ENCODE measurements at places on chromosomes 7 and 10.

- DNase-seq, result peak; percentile 65
Measured at GRCh38 chr10:86536294-86536861, 14.8 kb upstream of the WAPL start.

- no peak for DNase-seq
Measured at GRCh38 chr10:119341459-119342301, 134.3 kb downstream of the GRK5 start.

- DNase-seq, result peak; percentile 47
Measured at GRCh38 chr10:13440185-13441061, 88.4 kb downstream of the BEND7 start.

DNA sequence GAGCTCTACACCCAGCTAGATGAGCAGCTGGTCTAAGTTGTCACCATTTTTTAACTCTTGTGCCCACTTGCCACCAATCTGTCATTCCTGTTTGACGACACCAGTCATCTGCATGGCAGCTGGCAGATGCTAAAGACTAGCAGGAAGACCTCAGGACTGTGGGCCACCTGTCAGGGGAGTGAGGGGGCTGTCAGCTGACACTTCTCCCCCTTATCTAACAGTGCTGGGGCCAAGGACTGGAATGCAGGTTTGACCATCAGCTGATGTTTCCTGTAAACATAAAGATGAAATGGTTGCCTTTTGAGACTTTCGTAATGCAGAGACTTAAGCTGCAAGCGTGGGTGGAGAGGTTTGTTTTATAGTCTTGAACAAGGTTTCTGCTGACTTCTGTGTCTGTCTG is 93.5 kb downstream of the WNT2 start:
- no peak for DNase-seq

GRCh38 chr10:68752711-68753350 is 31.8 kb downstream of the CCAR1 start:
- DNase-seq, result no peak

DNA sequence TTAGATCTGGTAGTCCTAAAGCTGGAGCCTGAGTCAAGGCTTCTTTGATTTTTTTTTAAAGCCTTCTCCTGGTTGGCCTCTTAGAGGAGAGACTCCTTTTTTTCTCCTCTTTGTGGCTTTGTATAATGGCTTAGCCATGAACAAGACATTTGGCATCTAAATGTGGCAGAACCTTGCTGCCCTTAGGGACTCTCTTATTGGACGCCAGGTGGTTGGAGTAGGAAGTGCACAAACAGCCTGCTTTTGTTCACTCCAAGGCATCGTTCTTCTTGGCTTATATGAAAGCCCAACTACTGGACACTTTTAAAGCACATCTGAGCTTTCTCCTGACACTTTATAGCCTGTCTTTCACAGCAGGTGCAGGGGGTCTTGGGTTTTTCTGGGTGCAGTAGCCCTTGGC is 25.0 kb downstream of the ZPBP start:
- no peak for DNase-seq

- no peak for DNase-seq
Measured at GRCh38 chr10:51300617-51301304, 226.5 kb downstream of the PRKG1 start.

GRCh38 chr7:155959894-155960293 is 147.6 kb upstream of the SHH start:
- no peak for DNase-seq

- DNase-seq, result no peak
Measured at GRCh38 chr7:115410972-115411686, 489.2 kb downstream of the MDFIC start.

DNA sequence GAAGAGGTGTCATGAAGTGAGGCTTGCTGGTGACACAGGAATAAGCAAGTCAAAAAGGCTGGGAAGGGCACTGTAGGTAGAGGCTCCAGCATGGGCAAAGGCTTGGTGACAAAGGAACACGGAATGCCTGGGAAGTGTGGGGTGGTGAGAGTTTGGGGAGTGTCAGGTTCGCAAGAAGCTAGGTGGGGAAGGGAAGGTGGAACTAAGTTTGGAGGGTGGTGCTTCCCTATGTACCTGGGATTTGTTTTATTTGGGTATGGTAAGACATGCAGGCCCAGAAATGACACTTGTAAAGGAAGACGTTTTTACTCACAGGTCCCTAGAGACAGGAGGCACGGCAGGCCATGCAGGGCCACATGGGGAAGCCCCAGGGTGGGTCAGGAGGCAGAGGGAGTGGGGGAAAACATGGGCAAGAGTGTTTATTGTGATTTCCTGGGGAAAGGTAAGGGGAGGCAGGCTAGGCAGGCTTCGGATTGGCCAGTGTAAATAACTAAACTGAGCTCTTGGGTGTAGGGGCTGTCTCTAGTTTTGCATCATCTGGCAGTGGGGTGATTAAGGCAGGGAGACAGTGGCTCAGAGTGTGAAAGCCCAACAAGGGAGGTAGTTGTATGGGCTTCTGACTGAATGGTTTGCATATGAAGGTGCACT is 52.1 kb downstream of the SH2D4B start:
- DNase-seq, result no peak

DNA sequence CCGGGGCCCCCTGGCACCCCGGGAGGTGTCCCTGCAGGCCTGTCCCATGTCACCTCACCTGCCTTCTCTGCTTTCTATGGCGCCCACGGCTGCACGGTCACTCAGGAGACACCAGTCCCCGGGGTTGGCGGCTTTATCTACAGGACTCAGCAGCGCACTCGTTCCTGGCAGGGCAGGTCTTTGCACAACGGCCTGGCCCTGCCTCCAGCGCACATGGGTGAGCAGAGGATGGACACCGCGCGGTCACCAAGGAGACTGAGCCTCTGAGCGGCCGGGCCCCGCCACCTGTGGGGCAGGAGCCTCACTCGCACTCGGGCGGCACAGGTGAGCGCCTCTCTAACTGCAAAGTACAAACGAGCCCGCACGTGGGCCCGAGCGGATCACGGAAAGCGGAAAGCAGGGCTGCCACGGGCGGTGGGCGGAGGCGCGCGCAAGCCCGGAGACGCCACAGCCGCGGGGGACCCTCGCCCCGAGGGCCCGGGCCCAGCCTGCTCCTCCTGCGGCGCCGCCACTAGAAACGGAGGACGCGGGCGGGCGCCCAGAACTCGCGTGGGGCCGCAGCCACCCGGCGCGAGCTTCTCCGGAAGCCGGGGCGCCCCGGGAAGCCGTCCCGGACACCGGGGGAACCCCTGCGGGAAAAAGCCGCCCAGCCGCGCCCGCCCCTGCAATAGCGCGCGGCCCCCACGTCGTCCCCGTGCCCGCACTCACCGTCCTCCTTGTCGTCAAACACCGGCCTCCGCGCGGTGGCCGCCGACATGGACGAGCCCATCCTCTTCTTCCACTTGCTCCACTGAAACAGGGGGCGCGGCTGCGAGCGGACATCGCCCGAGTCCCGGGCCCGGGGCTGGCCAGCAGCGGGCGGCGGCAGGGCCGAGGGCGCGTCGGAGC is 642 bp downstream of the STK32C start:
- DNase-seq, result peak; percentile 25

GRCh38 chr7:98211221-98211675 is at the start of gene BHLHA15:
TSS of gene BHLHA15 (plus strand) at chr7:98211439. CDS start at chr7:98212310, 871 bp downstream.
- DNase-seq, result no peak

GRCh38 chr7:39541511-39541910 is 24.7 kb upstream of the YAE1 start:
- no peak for DNase-seq

GRCh38 chr7:45469103-45469502 is 105.1 kb upstream of the ADCY1 start:
- no peak for DNase-seq

- DNase-seq, result no peak
Measured at GRCh38 chr10:13852872-13853271, 266.1 kb downstream of the PRPF18 start.

- no peak for DNase-seq
Measured at GRCh38 chr7:84328571-84328970, 134.0 kb upstream of the SEMA3A start.

DNA sequence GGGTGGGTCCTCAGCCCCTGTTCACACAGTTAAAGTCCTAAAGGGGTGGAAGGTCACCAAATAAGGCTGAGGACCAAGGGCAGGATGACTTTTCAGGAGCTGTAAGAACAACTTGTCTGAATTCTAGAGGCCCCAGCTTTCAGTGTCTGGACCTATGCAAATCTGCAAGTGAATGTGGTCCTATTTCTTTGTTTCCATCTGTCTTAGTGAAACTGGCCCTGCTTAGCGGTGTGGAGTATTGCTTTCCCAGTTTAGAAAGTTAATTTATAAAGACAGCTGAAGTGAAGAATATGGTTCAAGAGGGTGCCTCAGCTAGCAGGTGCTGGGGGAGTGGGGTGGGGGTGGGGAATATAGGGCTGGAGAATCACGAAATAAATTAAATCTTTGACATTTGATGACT is 40.1 kb downstream of the HHEX start:
- DNase-seq, result no peak

- DNase-seq, result no peak
Measured at GRCh38 chr10:108561649-108562048, 1361.7 kb downstream of the XPNPEP1 start.

DNA sequence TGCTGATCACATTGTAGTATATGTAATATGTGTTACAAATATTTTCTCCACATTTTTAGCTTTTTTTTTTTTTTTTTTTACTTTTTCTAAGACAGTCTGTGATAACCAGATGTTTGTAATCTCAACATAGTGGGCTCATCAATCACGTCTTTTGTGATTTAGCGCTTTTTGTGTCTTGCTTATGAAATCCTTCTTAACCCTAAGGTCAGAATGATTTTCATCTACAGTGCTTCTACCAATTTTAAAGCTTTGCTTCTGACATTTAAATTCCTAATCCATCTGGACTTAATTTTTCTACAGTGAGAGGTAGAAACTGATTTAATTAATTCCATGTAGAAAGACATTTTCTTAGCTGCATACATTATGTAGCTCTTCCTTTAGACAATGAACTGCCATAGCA is 626.4 kb downstream of the TNS3 start:
- DNase-seq, result no peak

DNA sequence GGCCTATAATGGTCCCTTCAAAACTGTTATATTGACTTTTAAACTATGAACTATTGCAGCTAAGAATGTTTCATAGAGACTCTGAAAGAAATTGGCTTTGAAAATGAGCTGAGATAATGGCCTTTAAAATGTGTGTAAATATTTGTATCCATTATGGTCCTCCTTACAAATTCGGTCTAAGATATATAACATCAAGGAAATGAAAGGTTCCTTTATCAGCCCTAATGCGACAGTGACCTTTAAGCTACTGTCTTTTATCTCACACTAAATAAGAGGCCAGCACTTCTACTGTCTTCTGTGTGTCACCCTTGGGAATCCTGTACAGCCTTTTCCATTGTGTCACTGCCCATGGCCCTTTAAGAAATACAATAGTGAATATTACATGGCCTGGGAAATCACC is 19.5 kb downstream of the COL28A1 start:
- DNase-seq, result no peak

GRCh38 chr10:118107541-118107940 is 60.8 kb upstream of the RAB11FIP2 start:
- DNase-seq, result no peak

GRCh38 chr10:79250259-79250658 is 97.0 kb upstream of the PPIF start:
- DNase-seq, result peak; percentile 76

DNA sequence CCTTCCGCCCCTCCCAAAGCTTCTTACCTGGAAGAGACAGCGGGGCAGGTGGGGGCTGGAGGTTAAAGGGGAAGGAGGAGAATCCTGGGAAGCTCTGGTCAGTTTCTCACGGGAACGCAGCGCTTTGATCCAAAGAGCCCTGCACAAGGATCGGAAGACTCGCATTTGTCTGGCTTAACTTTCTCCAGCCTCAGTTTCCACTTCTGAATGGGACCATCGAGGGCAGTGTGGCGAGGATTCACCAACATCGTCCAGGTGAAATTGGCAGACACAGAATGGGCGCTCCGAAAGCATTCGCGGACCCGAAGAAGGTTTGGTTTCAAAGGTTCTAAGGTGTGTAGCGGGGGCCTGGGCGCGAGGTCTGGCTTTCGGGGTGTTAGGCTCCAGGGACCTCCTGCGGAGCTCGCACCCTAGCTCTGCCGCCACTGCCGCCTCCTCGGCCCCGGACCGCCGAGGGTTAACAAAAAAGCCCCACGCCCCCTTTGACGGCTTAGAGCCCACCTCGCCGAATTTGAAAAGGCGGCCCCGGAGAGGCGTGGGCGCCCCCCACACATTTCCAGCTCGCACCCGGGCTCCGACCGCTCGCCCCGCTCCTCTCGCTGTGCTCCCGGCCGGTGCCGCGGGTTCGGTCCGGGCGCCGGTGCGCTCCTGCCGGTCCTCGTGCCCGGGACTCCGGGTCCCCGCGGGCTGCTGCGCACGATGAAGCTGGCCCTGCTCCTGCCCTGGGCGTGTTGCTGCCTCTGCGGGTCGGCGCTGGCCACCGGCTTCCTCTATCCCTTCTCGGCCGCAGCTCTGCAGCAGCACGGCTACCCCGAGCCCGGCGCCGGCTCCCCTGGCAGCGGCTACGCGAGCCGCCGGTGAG is at the start of gene COL26A1:
TSS of gene COL26A1 (plus strand) at position 542 of the 862 bp plus-strand sequence. CDS start at position 700, 158 bp downstream.
- no peak for DNase-seq

DNA sequence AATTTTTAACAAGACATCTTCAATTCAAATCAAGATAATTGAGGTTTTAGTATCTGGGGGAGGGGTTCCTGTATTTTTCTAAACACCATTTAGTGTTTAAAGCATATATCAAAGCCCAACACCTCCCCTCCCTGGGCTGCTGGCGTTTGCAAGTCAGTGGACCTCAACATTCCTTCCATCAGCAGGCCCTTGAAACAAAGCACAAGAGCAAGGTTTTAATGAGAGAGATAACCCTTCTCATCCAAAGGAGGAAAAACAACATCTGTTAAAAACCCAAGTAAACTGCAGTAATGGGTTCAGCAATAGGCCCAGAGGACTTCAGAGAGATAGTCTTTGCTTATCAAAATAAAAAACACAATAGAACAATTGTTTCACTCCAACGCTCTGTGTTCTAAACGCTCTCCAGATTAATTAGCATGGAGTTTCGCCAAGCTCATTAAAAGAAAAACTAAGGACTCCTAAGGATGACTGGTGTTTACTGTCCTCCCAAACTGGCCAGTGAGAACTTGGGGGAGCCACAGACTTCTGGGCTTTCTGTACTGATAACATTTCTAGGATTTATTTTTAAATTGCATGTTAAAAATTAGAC is 2.5 kb downstream of the JCAD start:
- no peak for DNase-seq

DNA sequence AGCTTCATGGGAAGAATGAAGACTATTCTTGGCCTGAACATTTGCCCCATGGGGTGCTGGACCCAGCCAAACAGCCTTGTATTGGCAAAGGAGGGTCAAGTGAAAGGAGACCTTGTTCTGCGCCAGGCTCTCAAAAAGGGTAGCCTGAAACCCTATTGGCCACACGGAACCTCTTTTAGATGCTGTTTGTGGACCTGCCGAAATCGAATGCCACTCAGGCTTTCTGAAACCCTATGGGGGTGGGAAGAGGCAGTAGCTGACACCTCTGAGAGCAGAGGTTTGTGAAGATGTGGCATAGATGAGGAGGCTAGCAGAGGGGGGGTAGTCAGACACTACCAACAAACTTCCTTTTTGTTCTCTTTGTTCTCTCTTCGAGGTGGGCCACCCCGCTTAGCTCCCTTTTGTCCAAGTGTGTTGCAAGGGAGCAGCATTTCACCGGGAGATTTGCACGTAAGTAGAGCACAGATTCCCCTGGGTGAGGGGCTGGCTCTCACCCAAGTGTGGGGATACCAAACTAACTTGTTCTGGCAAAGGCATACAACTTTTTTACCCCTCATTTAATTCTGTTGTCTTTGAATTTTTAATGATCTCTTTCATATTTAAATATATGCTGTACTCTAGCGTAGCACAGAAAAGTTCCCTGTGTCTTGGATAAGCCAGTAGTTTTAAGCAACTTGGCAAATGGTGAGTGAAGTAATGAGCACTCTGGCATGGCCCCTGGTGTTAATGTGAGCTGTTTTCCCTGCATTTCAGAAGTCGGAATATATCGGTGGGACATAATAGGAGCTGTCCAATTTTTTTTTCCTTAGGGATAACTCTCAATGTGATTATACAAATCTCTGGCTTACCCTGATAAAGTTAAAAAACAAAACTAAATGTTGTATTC is 107.7 kb downstream of the SEPTIN7 start:
- no peak for DNase-seq

Measured in CD4-positive, alpha-beta T cell treated with Interleukin-15 for 1 hour (primary cell).